ENCODE measurements at places on chromosomes 11 and 22.

GRCh38 chr22:27699383-27700019, 102.1 kb downstream of the MN1 start:
- no peak for DNase-seq

DNA sequence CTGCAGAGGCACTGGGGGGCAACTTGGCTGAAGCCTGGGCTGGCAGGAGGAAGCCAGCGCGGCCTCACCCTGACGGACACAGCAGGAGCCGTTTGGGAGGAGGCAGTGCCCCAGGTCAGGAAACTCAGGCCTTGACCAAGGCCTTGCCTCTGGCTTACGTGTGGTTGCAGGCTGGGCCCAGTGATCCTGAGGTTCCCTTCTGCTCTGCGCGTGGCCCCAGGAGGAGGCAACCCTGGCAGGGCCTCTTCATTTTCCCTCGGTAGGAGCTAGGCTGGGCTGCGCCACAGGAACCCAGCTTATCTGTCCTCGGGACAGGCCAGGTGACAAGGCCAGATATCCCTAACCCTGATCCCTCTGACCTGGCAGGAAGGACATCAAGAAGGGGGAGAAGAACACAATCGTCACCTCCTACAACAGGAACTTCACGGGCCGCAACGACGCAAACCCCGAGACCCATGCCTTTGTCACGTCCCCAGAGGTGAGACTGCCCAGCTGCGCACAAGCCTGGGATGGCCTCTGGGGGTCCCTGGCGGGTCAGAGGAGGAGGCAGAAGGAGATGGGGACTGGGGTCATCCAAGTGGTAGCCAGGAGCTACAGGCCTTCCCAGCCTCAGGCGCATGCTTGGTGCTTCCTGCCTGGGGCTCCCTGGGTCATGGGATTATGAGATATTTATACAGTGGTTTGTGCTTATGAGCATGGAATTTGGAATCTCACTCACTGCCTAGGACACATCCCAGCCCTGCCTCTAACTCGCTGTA, 20.6 kb downstream of the POLR3H start:
- DNase-seq = no peak

DNA sequence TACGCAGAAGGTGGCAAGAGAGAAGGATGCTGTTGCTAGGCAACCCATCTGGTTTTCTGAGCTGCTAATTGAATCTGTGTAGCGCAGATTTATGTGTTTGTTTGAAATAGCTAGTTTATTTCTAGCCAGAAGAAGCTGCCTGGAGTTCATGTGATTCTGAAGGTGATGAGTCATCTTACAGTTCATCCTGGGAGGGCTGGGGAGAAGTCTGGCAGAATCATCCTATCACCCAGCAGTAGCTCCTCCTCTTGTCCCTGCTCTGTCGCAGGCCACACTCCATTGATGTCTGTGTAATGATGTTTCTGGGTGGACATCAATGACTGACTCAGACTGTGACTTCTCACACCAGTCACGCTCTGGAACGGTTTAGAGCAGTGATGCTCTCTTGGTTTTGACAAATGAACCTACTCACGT, 4.8 kb upstream of the FBXO7 start:
- no peak for DNase-seq

- peak; percentile 85 for DNase-seq
Measured at GRCh38 chr11:9982796-9983579, 311.0 kb downstream of the SBF2 start.

GRCh38 chr22:43017525-43018460, 2.8 kb upstream of the PACSIN2 start:
- DNase-seq = no peak

- no peak for DNase-seq
Measured at GRCh38 chr22:26556904-26557303, 33.0 kb downstream of the TPST2 start.

- no peak for DNase-seq
Measured at GRCh38 chr11:66818231-66818955, 24.8 kb upstream of the RCE1 start.

DNA sequence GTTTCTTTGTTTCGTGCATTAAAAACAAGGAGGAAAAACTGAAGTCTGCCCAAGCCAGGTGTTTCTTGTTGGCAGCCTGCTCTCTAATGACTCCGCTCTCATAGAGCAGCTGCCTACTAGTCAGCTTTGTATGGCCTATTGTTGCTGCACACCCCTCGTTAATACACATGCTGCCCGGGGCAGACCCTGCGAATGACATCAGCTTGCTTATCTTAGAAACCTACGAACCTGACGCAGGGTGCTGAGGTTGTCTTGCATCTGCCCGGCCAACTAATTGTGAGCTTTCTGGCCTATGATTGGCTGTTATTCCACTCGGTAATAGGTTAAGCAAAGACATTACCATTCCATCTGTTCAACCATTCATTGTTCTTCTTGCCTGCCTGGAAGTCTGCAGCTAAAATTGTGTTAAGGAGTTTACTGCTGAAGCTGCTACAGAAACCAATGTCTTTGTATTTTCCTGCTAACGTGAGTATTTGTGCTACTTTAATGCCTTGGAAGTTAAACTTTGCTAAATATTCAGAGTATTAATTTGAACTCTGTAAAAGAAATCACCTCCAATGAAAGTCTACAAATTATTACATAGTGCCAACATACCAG, 37.5 kb downstream of the ZC3H12C start:
- DNase-seq = no peak

DNA sequence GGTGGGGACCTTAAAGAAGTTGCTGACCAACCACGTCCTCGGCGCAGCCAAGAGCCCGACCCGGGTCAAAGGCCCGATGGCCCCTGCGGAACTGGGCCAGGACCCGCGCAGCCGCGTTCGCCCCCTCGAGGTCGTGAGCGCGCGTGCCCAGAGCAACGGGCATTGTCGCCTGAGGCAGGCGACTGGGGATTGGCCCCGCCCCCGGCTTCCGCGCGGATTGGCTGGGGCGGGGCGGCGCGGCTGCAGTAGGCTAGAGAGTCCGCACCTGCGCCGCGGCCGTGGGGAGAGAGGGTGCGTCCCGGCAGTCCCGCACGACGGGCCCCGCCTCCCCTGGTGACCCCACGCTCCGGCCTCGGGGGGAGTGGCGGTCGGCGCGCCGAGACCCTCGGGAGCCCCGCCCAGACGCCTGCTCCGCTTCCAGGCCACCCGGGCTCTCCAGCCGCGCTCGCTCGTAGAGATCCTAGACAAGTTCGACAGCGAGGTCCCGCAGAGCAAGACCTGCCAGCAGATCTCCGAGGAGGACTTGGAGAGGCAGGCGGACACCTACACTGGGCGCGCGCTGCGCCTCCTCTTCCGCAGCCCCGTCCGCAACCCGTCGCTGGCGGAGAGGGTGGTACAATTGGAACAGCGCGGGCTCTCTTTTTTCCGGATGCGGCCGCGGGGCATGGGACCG, 8.3 kb upstream of the PPIL2 start:
- DNase-seq = peak; percentile 72

DNA sequence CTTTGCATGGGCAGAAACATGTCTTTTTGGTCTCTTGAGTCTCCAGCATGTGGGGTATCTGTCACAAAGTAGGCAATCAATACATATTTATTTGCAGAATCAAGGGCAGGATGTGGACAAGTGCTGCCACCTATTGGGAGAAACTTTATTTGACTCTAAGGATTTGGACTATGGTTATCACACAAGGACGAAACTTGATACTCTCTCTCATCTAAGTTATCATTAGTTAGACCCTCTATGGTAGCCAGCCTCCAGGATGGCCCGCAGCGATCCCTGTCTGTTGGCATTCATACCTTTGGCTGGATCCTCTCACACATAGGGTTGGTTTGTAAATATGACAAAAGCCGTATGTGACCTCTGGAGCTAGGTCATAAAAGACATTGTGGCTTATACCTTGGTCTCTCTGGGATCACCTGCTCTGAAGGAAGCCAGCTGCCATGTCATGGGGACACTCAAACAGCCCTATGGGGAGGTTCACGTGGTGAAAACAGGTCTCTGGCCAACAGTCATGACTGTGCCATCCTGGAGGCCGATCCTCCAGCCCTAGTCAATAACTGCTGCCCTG, 1.1 kb upstream of the FBXO7 start:
- peak; percentile 78 for DNase-seq

DNA sequence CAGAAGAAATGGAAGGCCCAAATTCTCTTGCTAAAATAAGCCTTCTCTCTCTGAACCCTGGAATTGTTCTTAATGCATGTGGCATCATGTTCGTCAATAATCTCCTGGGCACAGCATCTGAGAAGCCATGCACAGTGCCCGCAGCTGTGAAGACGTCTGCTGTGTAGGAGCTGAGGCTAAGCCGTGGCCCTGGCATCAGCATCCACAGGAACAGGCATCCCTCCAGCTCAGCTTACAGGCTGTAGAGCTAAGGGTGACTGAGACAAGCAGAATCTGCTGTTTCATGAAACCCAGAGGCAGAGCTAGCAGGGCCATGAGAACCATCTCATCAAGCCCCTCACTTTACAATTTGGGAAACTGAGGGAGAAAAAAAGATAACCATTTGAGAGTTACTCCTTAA, 60.6 kb downstream of the SEZ6L start:
- DNase-seq = no peak

Data from HT-29 (cell line).